Uterus (tissue), 4 donors: ENCODE measurements at places on chromosomes 3 and 15. TPM values are rescaled to one million over a fixed set of nuclear protein-coding genes. Genes with fewer than 3 reads are reported as not detected.

Gene ARNT2
- 0.26 TPM for total RNA-seq

Gene NDN
- 166 TPM for total RNA-seq

DNA sequence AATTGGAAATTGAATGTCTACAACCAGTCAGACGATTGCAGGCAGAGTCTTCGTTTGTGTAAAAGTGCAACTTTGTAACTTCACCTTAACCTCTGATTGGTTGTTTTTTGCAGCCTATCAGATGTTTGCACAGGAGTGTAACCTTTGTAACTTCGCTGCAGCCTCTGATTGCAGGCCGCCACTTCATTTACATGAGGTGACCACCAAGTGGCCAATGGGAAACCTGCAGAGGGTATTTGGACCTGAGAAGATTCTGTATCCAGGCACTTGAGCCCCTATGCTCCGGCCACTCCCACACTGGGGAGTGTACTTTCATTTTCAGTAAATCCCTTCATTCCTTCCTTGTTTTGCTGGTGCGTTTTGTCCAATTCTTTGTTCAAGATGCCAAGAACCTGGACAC is 68.1 kb upstream of the PFN2 start:
- no peak overlapping the region for H3K27ac ChIP-seq
- H3K27me3 ChIP-seq: no peaks in the 10 kb centered on the region
- no peaks in the 10 kb centered on the region for H3K4me1 ChIP-seq
- no peak for DNase-seq
- no peaks in the 10 kb centered on the region for H3K36me3 ChIP-seq
- H3K4me3 ChIP-seq: no peak overlapping the region

GRCh38 chr3:27607370-27607769 is 114.8 kb downstream of the EOMES start:
- no peaks in the 10 kb centered on the region for H3K4me1 ChIP-seq
- no peak for DNase-seq
- H3K4me3 ChIP-seq: no peak overlapping the region
- no peaks in the 10 kb centered on the region for H3K27me3 ChIP-seq

- no peaks in the 10 kb centered on the region for H3K4me1 ChIP-seq
- H3K27ac ChIP-seq: no peak overlapping the region
- no peak for DNase-seq
- H3K27me3 ChIP-seq: no peaks in the 10 kb centered on the region
These were observed 16.3 kb downstream of the VPS39 start for GRCh38 chr15:42191610-42192346.

DNA sequence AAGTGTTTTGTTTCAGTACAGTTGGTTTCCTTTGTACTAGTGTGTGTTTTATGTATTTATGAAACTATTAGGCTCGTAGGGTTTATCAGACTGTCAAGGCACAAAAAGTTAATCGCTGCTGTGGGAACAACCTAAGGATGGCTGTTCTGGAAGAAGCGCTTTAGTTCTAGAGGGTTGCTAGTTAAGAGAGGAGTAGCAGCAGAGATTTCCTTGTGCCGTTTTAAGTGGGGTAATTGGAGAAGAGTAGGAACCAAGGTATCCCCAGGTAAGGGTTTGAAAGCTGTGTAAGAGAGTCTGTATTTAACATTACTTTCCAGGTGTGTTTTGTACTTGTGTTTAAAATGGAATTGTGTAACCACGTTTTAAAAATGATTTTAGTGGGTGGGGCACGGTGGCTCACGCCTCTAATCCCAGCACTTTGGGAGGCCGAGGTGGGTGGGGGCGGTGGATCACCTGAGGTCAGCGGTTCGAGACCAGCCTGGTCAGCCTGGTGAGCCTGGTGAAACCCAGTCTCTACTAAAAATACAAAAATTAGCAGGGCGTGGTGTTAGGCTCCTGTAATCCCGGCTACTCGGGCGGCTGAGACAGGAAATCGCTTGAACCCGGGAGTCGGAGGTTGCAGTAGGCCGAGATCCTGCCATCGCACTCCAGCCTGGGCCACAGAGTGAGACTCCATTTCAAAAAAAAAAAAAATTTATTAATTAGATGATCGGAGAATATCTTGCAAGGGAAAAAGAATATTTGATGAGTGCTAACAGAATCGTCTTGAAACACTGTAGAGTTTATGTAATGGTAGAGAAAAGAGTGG is 2.6 kb downstream of the MORF4L1 start:
- no peak for DNase-seq
- peaks cover 3% of the 10 kb centered on the region for H3K4me1 ChIP-seq
- H3K27me3 ChIP-seq: no peaks in the 10 kb centered on the region
- H3K36me3 ChIP-seq: no peaks in the 10 kb centered on the region

- H3K4me1 ChIP-seq: no peaks in the 10 kb centered on the region
- DNase-seq: no peak
- no peaks in the 10 kb centered on the region for H3K27me3 ChIP-seq
These were observed 27.9 kb downstream of the PLCL2 start for GRCh38 chr3:16912400-16913263.

- H3K27me3 ChIP-seq: no peaks in the 10 kb centered on the region
- no peak overlapping the region for H3K27ac ChIP-seq
- no peaks in the 10 kb centered on the region for H3K4me1 ChIP-seq
- DNase-seq: no peak
- H3K4me3 ChIP-seq: no peak overlapping the region
- no peaks in the 10 kb centered on the region for H3K36me3 ChIP-seq
These were observed 52.8 kb downstream of the ZMAT3 start for GRCh38 chr3:179018808-179019207.
